Activated CD4-positive, CD25-positive, alpha-beta regulatory T cell treated with anti-CD3 and anti-CD28 coated beads, Interleukin-2, amount 50 U/mL, for 24 hours (primary cell): ENCODE measurements at places on chromosomes 2 and 18.

- no peak for ATAC-seq
These were observed 78.3 kb downstream of the TMEM163 start for GRCh38 chr2:134640494-134640893.

DNA sequence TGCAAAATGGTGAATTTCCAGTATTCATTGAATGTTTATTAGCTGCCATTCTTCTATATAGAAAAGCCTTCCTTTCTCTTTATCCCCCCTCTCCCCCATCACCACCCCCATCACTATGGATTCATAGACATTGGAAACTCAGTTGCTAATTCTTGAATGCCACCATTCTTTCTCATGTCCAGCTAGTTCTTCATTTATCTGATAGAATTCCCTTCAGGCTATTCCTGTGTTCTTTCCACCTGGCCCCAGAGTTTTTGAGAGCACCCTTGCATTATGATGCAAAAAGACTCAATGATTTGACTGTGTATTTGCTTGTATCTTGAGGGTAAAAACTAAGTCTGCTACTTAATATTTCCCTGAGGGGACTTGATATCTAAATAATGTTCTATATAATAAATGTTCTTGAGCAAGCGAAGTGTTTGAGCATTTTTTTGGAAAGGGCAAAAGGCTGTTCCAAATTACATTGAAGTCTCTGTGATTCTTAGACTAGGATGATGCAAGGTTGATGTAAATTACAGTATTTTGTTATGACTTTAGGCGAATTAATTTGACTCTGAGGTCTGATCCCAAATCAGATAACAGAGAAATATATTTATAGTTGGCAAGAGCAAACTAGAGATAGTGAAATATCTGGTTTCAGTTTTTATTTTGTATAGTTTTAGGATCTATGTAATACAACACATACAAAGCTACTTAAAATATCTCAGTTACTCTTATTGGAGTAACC is 18.8 kb upstream of the SOS1 start:
- ATAC-seq = no peak

GRCh38 chr2:188494906-188495305 is 203.2 kb downstream of the GULP1 start:
- ATAC-seq = no peak

GRCh38 chr2:33835911-33836310 is 236.8 kb upstream of the FAM98A start:
- ATAC-seq = no peak

- no peak for ATAC-seq
These were observed 80.0 kb upstream of the FAM136A start for GRCh38 chr2:70381821-70382220.

- no peak for ATAC-seq
These were observed 71.0 kb downstream of the DTNB start for GRCh38 chr2:25602333-25602723.

- ATAC-seq = peak; percentile 90
These were observed 27.4 kb downstream of the USP34 start for GRCh38 chr2:61443342-61444041.

- ATAC-seq = peak; percentile 8
These were observed 673 bp downstream of the PCBP1 start for GRCh38 chr2:70087702-70088597.

GRCh38 chr2:73990531-73990930 is 5.8 kb downstream of the TET3 start:
- ATAC-seq = no peak

GRCh38 chr18:67109535-67109934 is 407.0 kb downstream of the DSEL start:
- no peak for ATAC-seq

DNA sequence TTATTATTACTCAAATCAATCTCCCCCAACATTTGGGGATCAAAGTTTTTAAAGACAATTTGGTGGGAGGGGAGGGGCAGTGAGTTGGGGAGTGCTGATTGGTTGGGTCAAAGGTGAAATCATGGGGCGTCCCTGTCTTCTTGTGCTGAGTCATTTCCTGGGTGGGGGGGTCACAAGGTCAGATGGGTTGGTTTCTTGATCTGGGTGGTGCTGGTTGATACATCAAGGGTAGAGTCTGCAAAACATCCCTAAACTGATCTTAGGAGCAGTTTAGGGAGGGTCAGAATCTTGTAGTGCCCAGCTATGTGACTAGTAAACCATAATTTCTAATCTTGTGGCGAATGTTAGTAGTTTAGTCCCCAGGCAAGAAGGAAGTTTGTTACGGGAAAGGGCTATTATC is 67.4 kb downstream of the MOGAT1 start:
- ATAC-seq = no peak

- peak; percentile 45 for ATAC-seq
These were observed 44.8 kb downstream of the ARL4C start for GRCh38 chr2:234451852-234452625.

GRCh38 chr2:113965644-113966043 is 75.8 kb downstream of the ACTR3 start:
- peak; percentile 78 for ATAC-seq

GRCh38 chr2:27606611-27607010 is 22.2 kb downstream of the CCDC121 start:
- ATAC-seq = no peak

- peak; percentile 83 for ATAC-seq
These were observed 127.9 kb upstream of the PGAP1 start for GRCh38 chr2:197054437-197054836.

DNA sequence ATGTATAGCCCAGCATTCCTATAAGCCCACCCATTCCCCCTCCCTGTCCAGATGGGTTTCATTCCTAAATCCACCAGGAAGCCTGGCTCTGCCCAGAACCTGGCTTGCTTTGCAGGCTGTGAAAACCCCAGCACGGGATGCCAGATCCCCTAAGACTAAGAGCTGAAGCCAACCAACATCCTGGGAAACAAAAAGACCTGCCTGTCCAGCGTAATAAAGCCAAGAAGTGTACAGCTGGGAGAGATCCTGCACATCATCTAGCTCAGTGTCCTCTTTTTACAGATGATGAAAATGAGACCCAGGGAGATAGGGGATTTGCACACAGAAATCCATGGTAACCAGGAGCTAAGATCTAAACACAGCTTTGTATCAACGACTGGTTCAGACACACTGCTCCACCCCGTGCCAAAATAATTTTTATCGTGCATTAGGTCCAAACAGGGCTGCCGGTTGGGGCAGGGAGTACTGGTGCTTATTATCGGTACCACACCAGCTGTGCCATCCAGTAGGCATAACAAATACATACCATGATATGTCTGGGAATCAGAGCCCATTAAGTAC is 2.9 kb downstream of the RND3 start:
- ATAC-seq = no peak

DNA sequence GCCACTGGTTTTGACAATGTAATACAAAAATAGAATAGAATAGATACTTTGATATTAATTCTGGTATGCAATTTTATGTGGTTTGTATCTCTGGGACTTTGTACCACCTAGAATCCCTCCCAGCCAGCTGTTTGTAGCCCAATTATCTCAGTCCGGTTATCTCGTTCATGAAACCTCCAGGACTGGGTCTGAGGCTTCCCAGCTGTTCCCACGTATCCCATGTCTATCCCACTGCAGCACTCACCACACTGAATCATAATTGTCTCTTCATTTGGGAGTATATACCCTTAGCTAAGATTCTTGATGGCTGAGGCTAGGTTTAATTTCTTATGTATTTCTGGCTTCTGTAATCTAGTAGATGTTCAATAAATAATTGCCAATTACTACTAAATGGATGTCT is 104.4 kb upstream of the MAPRE2 start:
- ATAC-seq = no peak

DNA sequence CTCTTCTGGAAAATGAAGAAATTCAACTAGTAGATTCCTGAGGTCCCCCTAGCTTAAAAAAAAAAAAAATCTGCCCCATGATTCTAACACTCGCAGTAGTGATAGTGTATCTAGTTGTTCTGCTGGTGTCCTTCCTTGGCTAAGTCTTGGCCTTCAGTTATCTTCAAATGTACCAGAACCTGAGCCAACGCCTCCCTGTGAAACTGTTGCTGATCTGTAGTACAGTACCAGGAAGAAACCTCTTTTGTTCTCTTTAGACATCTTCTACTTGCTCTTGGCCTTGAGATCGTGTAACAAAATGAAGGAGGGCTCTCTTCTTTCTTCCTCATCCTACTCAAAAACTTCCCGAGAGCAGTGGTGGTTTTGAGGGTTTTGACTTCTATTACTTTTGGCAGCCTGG is 31.0 kb downstream of the PLEK start:
- ATAC-seq = no peak

- peak; percentile 11 for ATAC-seq
These were observed 679 bp downstream of the RNF144A start for GRCh38 chr2:6917761-6918421.

DNA sequence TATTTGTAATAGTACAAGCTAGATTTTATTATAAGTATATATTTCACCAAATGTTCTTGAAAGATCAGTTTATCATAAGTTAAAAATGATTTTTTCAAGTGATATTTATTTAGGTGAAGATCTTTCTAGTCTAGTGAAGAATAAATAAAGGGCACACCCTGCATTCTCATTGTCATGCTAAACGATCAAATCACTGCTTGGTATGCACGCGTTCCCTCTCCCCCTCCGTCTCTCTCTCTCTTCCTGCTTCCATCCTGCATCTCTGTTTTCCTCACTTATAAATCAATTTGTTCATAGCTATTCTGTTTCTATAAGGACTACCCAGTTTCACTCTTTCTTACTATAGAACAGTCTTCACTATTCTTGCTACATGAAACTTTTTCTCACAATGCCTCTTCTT is 1067.4 kb downstream of the LRP1B start:
- no peak for ATAC-seq

- no peak for ATAC-seq
These were observed 174.7 kb downstream of the MTX2 start for GRCh38 chr2:176443946-176444345.

DNA sequence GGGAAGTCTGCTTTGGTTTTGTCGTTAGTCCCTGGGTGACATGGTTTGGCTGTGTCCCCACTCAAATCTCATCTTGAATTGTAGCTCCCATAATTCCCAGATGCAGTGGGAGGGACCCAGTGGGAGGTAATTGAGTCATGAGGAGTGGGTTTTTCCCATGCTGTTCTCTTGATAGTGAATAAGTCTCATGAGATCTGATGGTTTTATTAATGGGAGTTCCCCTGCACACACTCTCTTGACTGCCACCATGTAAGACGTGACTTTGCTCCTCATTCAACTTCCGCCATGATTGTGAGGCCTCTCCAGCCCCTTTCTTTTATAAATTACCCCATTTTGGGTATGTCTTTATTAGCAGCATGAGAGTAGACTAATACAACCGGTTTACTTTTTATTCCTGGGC is 405.8 kb upstream of the ID2 start:
- ATAC-seq = no peak

DNA sequence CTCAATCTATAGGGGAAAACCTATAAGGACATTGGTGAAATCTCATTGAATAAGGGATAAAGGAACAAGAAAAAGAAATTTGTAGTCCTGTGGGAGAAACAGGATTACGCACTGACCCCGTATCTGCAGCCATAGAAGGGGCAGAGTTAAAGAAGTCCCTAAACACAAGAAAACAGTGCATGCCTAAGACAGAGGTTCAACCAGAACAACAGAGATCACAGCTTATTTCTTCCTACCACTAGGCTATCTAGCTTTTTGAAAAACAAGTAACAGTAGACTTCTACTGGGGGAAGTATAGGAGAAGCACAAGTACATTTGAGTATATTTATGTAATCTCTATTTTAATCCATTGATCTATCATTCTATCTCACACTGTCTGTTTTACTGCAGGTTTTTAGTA is 485.2 kb upstream of the REG3G start:
- no peak for ATAC-seq

- ATAC-seq = no peak
These were observed 262.2 kb downstream of the PLCL1 start for GRCh38 chr2:198066597-198066996.

- peak; percentile 81 for ATAC-seq
These were observed 56.6 kb downstream of the EPG5 start for GRCh38 chr18:45910405-45911023.

DNA sequence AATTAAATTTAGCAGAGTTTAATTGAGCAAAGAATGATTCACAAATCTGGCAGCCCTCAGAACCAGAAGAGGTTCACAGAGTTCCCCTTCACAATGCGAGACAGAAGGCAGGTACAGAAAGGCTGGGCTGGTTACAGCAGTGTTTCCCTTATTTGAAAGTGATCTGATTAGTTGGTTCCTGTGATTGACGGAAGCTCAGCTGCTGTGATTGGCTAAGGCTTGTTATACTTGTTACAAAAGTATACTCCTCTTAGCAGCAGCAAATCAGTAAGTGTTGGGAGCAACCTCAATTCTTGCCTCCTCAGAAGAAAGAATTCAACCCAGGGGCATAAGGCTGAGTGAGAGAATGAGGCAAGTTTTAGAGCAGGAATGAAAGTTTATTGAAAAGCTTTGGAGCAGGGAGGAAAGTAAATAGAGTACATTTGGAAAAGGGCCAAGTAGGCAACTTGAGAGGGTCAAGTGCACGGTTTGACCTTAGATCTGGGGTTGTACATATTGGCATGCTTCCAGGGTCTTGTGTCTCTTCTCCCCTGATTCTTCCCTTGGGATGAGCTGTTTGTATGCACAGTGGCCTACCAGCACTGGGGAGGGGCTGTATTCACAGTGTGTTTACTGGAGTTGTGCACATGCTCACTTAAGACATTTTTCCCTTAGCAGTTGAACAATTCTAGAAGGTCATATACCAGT is 431.8 kb upstream of the RAB12 start:
- no peak for ATAC-seq

- no peak for ATAC-seq
These were observed 23.4 kb upstream of the KCNK3 start for GRCh38 chr2:26668856-26669750.

- no peak for ATAC-seq
These were observed 10.6 kb downstream of the HSBP1L1 start for GRCh38 chr18:79975043-79975442.

DNA sequence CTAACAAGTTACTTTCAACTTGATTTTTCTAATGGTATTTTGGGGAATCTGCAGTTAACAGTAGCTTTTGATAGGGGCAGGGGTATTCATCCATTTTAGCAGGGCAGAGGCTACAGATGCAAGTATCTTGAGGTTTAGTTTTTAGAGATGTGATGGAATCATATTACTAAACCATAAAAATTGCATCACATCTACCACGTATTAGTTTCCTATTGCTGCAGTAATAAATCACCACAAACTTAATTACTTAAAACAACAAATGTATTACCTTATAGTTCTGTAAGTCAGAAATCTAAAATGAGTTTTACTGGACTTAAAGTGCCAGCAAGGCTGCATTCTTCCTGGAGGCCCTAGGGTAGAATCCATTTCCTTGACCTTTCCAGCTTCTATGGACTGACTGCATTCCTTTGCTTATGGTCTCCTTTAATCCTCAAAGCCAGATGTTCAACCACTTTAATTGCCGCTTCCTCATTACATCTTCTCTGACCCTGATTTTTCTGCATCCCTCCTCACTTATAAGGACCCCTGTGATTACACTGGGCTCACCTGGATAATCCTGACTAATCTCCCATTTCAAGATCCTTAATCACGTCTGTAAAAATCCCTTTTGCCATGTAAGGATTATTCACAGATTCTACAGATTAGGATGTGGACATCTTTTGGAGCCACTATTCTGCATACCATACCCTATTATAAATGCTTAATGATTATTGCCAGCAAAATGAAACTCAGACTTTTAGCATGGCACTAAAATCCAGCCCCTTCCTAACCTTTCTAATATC is 21.9 kb upstream of the EXOC6B start:
- ATAC-seq = no peak
